ENCODE measurements at places on chromosomes 1 and 21.

DNA sequence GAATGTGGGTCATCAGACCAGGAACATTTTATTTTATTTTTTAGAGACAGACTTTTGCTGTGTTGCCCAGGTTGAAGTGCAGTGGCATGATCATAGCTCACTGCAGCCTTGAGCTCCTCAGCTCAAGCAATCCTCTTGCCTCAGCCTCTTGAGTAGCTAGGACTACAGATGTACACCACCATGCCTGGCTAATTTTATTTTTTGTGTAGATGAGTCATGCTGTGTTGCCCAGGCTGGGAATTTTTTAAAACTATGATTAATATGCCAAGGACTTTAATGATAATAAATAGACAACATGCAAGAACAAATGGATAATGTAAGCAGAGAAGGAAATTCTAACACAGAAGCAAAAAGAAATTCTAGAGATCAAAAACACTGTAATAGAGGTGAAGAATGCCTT is 142.4 kb downstream of the AK5 start:
- DNase-seq, result no peak

DNA sequence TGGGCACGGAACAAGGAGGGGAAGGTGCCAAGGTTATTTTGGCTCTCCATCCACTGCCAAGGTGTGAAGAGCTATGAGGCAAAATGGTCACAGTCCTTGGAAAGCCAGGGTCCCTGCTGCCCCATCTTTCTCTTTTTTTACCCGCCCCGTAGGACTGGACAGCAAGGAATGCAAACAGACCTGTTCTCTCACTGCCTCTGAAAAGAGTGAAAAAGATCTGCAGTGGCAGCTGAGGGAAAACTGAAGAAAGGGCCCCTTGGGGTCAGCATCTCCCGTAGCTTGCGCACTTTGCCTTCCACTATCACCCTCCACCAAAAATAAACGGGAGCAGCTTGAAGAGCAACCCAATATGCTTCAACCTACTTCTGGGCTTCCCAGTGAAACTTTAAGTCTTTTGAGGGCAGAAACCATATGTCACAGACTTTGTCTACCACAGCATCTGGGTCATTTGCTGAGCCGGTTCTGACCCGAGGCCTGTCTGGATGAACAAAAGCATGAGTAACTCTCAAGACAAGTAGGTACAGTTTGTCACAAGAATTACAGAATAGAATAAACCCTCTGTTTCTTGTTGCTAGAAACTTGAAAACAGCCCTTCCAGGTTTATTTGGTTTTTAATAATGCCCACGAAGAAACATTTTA is 9.4 kb upstream of the KIF14 start:
- no peak for DNase-seq

DNA sequence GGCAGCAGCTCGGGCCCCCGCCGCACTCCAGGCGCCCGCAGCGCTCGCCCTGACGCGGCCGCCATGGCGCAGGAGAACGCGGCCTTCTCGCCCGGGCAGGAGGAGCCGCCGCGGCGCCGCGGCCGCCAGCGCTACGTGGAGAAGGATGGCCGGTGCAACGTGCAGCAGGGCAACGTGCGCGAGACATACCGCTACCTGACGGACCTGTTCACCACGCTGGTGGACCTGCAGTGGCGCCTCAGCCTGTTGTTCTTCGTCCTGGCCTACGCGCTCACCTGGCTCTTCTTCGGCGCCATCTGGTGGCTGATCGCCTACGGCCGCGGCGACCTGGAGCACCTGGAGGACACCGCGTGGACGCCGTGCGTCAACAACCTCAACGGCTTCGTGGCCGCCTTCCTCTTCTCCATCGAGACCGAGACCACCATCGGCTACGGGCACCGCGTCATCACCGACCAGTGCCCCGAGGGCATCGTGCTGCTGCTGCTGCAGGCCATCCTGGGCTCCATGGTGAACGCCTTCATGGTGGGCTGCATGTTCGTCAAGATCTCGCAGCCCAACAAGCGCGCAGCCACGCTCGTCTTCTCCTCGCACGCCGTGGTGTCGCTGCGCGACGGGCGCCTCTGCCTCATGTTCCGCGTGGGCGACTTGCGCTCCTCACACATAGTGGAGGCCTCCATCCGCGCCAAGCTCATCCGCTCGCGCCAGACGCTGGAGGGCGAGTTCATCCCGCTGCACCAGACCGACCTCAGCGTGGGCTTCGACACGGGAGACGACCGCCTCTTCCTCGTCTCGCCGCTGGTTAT is 2.8 kb downstream of the KCNJ9 start:
- DNase-seq, result peak; percentile 66

DNA sequence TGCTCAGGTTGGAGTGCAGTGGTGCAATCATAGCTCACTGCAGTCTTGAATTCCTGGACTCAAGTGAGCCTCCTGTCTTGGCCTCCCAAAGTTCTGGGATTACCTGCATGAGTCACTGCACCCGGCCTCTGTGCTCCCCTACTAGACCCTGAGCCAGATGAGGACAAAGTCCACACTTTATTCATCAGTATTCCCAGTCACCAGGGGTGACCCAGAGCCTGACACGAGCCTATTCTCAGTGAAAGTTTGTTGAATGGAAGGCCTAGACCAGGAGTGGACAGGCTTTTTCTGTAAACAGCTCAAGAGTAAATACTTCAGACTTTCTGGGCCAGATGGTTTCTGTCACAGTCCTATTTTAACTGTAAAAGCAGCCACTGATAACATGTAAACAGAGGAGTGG is 68.2 kb downstream of the MAB21L3 start:
- DNase-seq, result no peak

- no peak for DNase-seq
Measured at GRCh38 chr1:186564582-186564981, 103.7 kb upstream of the PDC start.

DNA sequence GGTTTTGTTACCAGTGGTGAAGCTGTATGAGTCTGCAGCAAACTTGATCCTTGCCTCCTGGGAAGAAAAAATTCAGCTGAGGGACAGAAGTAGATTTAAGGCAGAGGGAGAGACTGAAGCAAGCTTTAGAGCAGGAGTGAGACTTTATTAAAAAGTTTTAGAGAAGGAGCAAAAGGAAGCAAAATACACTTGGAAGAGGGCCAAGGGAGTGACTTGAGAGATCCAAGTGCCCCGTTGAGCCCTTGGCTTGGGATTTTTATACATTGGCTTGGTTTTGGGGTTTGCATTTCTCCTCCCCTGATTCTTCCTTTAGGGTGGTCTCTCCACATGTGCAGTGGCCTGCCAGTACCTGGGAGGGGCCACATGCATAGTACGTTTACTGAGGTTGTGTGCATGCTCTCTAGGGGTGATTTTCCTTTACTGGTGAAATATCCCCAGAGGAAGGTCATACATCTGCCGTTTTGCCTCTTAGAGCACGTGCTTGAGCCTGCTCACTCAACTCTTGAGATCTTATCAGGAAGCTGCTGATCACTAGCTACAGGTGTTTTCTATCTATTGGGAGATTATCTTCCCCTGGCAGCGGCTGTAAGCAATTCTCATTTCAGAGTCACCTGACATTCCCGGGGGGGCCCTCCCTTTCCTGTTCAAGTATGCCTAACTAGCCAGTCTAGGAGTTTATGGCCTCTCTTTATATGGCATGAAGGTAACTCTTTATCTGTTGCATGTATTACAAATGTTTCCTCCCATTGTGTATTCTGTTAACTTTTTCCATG is 20.3 kb downstream of the FASLG start:
- DNase-seq, result no peak

- no peak for DNase-seq
Measured at GRCh38 chr1:170533298-170533697, 1.3 kb downstream of the GORAB start.

GRCh38 chr1:156600733-156601121 is 552 bp downstream of the GPATCH4 start:
- DNase-seq, result no peak

GRCh38 chr1:35173909-35174540 is 18.9 kb downstream of the SFPQ start:
- DNase-seq, result no peak

DNA sequence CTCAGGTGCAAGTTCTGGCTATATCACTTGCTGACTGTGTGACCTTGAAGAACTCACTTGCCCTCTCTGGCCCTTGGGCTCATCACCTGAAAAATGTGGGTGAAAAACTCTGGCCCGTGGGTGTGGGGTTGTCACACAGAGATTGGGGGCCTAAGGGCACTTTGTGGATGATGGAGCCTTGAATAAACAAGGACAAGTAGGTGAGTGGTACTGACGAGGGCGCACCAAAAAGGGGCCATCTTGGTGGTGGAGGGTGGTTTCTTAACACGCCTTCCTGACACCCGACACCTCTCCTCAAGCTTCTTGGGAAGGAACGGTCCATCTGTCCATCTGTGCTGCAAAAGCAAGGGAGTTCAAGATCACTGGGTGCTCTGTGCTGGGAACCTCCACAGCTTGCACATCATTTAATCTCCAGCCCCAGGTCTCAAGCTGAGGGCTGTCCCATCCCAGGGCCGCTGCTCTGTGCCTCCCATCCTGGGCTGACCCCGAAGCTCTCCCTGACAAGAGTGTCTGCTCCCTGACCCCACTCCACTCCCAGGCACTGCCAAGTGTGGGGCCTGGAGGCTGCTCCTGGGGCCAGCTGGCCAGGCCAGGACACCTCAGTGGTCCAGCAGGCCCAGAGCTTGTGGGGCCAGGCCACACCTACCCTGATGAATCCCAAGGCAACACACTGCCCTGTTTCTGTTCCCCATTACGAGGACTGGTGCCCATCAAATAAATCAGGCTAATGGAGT is 97.3 kb downstream of the GLIS1 start:
- DNase-seq, result no peak

GRCh38 chr1:22845398-22845935 is 127.2 kb downstream of the LACTBL1 start:
- no peak for DNase-seq

DNA sequence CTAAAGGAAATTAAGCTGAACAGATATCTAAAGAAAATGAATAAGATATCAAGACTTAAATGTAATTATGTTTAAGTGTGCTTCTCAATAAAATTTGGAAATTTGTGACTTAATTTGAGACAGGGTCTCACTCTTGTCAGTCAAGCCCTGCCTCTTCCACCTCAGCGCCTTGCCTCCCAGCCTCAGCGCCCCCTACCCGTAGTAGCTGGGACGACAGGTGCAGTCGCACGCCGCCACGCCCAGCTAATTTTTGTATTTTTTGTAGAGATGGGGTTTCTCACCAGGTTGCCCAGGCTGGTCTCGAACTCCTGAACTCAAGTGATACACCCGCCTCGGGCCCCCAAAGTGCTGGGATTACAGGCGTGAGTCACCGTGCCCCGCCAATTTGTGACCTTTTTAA is 117.0 kb downstream of the CLEC20A start:
- no peak for DNase-seq

DNA sequence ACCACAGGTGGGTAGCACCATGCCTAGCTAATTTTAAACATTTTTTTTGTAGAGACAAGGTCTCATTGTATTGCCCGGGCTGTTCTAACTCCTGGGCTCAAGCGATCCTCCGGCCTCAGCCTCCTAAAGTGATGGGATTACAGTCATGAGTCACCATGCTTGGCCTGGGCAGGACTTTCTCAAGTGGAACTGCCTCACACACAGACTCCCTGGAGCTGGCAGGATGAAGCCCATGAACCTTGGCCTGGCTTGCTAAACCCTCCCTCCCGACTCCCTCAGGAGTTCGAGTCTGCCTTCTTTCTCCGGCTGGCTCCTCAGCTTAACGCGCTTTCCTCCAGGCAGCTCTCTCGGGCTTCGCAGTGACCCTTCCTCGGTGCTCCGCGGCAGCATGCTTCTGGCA is 7.7 kb upstream of the ECE1 start:
- DNase-seq, result no peak

GRCh38 chr1:209455661-209456358 is 127.7 kb upstream of the CAMK1G start:
- DNase-seq, result no peak

DNA sequence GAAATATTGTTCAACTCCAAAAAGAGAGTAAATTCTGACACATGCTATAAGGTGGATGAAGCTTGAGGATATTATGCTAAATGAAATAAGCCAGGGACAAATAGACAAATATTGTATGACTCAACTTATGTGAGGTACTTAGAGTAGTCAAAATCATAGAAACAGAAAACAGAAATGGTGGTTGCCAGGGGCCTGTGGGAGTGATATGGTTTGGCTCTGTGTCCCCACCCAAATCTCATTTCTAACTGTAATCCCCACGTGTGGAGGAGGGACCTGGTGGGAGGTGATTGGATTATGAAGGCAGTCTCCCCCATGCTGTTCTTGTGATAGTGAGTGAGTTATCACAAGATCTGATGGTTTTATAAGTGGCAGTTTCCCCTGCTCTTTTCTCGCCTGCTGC is 24.7 kb upstream of the DISP1 start:
- no peak for DNase-seq

DNA sequence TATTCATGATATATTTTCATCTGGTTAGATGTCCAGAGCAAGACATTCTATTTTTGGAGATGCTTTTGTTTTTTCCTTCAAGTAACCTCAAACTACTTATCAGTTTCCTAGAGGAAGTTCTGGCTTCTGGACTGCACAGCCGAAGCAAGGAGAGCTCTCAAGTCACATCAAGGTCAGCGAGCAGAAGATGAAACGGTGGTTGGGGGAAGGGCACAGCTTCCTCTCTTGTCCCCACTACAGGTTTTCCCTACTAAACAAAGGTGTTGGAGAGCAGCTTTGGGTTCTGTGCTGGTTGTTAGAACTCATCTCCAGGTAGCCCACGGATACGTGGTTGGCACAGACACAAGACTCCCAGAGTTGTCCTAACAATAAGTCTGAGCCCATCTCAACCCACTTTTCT is 5.1 kb upstream of the PLEKHO1 start:
- DNase-seq, result no peak

DNA sequence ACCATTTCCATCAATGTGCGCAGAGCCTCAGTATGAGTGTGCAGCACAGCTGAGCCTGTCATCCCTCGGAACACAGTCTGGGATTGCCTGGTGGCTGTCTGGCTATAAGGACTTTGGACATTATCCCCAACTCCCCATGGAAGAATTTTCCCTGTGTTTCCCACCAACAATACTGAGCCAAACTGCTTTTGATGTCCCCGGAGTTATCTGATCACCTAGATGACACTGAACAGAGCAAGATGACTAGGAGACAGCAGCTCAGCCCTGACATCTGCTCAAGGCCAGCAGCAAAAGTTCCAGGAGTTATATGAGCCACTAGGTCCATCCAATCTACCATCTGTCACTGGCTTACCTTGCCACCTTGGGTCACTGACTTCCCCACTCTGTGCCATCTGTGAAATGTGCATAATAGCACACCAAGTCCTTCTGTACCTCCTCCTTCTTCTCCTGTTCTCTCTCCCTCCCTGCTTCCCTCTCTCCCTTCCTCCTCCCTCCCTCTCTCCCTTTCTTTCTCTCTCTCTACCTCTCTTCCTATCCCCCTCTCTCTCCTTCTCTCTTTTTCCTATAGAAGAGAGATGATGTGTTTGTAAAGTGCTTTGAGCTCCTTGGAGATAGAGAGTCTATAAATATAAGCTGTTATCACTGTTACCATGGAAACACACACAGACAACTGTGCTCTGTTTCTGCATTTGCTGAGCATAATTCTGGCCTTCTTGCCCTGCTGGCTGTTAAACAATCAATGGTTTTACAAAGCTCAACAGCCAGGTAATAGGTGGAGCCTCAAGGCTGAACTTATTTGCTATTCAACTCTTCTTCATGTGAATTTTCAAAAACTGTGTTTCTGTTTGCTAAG is 19.7 kb upstream of the ATP1B1 start:
- DNase-seq, result no peak

- DNase-seq, result no peak
Measured at GRCh38 chr1:20373764-20374163, 83.1 kb downstream of the VWA5B1 start.

- no peak for DNase-seq
Measured at GRCh38 chr1:116873680-116874271, 35.9 kb upstream of the PTGFRN start.

- no peak for DNase-seq
Measured at GRCh38 chr1:61005614-61006580, 76.5 kb upstream of the NFIA start.

GRCh38 chr1:117216718-117217117 is 6.0 kb upstream of the VTCN1 start:
- no peak for DNase-seq
